Memory B cell (primary cell): ENCODE measurements at places on chromosomes 1 and 21.

DNA sequence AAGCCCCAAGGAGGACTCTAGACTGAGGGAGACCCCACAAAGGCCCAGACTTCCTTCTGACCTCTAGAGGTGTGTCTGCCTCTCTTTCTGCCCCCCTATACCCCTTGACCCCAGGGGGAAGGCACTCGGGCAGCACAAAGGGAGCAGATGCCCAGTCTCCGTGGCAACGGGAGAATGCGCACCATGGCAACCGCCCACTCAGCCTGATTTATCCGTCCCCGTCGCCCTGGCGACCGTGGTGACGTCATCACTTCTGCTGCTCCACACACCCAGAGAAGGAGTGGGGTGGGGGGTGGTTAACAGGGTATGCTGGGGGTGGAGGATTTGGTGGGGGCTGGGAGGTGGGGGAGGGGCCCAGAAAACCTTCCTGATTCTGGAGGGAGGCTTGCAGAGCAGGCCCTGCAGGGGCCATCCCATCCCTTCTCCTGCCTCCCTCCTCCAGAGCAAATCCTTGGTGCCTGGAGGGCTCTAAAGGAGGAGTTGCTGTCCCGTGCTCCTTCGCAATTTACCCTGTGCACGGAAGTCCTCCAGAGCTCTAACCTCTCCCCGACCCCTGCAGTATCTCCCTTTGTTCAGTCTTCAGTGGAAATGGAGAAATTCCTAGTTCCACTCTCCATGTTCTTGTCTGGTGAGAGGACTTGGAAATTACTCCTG is 6.3 kb downstream of the CELF3 start:
- no peak for DNase-seq

DNA sequence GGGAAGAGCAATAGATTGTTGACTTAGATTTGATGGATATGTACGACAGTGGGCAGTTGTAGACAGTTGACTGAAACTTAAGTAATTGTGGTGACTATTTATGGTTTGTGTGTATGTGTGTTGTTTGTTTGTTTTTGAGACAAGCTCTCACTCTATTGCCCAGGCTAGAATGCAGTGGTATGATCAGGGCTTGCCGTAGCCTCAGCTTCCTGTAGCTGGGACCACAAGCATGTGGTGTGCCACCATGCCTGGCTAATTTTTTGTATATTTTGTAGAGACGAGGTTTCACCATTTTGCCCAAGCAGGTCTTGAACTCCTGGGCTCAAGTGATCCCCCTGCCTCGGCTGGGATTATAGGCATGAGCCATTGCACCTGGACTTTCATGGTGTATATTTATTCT is 9.8 kb downstream of the SDHC start:
- DNase-seq = no peak

GRCh38 chr1:59020151-59020997 is 236.5 kb upstream of the JUN start:
- peak; percentile 67 for DNase-seq

DNA sequence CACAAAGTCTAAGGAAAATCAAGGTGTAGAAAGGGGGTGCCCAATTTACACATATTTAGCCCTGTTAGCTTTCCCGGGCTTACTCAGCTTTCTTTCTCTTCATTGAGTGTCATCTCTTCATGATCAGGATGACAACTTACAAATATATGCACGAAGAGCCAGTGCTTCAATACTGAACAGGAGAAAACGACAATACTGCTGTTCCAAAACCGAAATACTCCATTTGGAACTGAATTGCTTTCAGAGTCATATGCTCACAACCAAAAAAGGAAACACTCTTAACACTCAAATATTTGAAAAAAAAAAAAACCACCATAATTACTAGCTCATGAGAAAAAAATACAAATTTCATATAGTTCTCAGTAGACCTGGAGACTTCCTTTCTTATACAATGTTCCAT is 272.1 kb upstream of the DUSP10 start:
- DNase-seq = no peak

DNA sequence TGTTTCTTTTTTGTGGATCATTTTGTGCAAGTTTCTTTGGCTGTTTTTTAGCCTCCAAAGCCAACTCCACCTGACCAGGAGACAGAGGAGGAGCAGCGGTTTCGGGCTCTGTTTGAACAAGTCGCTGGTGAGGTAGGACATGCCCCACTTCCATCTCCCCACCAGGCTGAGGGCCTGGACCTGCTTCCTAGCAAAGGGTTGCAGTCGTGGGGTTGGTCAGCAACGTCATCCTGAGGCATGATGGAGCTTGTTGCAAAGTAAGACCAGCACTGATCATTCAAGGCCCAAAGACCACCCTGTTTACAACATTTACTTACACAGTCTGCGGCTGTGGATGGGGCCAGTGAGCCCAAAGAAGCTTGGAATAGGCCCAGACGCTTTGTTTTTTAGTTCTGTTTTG is 40.3 kb downstream of the CAPN9 start:
- no peak for DNase-seq

DNA sequence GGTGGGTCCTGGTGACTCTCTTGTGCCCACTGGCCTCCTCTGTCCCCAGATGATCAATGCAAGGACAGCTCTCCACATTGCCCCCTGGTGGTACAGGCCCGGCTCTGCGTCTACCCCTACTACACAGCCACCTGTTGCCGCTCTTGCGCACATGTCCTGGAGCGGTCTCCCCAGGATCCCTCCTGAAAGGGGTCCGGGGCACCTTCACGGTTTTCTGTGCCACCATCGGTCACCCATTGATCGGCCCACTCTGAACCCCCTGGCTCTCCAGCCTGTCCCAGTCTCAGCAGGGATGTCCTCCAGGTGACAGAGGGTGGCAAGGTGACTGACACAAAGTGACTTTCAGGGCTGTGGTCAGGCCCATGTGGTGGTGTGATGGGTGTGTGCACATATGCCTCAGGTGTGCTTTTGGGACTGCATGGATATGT is 10.8 kb downstream of the ADAMTSL4 start:
- DNase-seq = peak; percentile 85

DNA sequence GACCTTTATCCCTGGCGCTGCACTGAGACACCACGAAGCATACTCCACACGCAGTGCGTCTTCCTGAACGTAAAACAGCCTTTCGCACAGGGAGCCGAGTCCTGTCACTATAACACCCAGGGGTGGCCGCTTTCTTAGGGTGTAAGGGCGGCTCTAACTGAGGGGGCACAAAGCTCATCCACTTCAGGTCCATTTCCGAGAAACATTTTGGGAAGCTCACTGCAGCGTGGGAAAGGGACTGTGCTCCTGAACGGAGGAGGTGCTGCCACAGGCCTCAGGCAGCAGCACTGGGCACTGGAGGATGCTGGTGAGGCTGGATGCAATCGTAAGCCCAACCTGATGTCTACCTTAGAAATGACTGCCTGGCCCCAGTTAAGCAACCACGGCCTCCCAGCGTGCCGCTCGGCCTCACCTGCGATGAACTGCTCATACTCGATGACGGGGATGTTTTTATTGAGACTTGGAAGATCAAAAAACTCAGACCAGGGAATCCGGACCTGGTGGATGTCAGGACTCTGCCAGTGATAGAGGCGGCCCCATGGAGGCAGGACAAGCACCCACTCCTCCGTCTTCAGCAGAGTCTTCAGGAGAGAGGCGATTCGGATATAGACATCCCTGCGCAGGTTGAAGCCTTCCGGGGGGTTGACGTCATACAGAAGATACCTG is 2.3 kb downstream of the POFUT2 start:
- no peak for DNase-seq

DNA sequence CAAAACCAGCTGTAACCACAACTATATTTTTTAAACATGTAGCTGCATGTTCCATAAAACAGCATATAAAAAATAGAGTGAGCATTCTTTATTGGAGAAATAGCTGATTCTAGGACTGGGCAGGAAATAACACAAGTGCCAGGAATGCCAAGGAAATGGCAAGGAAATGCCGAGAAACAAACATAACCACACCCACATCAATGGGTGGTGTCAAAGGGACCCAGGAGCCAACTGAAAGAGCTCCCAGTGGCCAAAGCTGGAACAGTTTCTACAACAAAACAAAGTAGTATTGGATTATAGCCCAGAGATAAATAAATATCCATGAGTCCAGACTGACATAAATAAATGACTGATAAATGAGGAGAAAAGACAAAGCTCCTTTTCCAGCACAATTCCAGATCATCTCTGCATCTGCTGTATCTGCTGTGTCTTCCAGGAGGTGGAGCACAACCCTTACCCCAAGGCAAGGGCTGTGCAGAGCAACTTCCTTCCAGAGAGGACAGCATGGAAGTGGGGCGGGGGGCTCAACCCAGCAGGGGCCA is 28.1 kb downstream of the ADARB1 start:
- no peak for DNase-seq

- no peak for DNase-seq
Observed at GRCh38 chr1:49240709-49241221, 464.1 kb upstream of the BEND5 start.

DNA sequence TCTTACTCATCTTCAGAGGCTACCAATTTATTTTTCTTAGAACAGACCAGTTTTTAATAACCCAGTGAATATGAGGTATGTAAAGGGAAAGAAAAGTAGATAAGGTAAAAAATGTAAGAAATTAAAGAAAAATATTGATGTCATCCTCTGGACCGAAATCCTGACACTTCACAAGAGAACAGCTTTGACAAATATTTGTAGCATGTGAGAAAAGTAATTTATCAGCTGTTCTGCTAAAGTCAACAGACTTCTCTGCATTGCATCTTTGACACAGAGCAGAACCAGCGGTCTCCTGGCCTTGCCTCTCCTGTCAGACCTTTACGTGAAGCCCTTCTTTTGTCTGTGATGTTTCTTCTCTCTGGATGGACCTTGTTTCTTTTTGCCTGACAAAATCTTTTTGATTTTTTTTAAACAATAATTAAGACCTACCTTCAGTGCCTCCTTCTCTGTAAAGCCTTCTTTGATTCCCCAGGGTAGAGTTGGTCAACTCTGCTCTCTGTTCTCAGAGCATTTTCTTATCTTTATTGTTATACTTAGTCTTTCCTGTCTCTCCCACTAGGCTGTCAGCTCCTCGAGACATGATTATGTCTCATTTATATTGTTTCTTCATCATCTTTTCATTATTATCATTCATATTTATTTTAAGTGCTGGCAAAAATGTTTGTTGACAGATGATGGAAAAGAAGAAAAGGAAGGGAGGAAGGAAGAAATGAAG is 35.4 kb downstream of the RGS4 start:
- no peak for DNase-seq

- no peak for DNase-seq
Observed at GRCh38 chr1:198449261-198449660, 91.2 kb downstream of the ATP6V1G3 start.

DNA sequence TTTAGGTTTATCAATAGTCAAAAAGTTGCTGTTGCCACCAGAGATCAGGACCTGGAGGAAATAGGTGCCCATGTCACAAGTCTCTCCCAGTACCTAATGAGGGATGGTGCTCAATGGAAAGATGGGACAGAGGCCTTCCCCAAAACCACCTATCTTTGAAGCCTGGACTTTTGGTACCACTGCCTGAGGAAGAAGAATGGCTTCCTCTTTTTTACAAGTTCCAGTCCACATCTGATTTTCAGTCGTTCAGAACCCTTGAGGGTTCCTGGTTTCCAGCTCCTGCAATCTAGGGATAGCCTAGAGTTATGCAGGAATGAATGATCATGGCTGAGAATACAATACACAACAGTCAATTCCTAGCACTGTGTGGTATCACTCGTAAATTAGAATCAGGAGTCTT is 5.7 kb downstream of the CATSPERE start:
- no peak for DNase-seq

GRCh38 chr1:12627296-12627695 is 9.3 kb upstream of the DHRS3 start:
- no peak for DNase-seq

DNA sequence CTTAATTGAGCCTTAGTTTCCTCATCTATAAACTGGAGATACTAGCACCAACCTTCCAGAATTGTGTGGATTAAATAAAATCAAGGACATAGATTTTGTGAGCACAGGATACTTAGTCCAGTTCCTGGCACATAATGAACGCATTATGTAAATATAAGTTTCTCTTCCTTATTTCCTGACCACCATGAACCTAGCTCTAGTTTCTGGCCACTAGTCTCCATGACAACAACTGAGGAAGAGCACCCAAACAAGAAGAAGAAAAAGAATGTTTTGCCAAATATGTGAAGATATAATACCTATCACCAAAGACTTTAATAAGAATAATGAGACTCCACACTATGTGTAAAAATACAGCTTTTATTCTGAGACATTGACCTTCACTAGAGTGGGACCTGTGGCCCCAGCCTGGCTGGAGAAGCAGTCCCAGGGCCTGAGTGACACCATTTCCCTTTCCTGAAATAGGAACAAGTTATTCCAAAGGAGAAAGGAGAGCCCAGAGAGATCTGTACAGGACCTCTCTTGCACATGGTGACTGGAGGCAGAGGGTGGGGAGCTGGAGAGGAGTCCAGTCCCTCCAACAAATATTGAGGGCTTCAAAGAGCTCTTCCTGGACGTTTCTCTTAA is 940 bp upstream of the USF1 start:
- peak; percentile 46 for DNase-seq

DNA sequence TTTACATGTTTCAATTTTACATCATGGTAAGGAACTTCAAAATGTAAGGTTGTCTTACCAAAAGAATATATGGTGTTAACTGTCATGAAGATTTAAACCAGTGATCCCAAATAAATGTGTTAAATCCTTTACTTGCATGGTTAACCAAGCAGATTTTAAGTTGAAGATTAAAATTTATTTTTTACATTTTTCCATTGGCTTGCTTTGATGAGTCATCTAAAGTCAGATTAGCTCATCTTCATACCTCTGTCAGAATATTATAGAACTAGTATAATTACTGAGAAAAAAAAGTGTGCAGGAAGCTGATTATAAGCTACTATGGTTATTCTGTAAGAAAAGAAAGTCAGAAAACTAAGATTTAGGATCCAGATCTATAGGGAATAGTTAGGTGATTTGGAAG is 95.3 kb upstream of the DPH5 start:
- DNase-seq = no peak

GRCh38 chr1:169451218-169451824 is 24.0 kb upstream of the CCDC181 start:
- no peak for DNase-seq

- DNase-seq = no peak
Observed at GRCh38 chr1:42927920-42928505, 30.7 kb downstream of the SLC2A1 start.

DNA sequence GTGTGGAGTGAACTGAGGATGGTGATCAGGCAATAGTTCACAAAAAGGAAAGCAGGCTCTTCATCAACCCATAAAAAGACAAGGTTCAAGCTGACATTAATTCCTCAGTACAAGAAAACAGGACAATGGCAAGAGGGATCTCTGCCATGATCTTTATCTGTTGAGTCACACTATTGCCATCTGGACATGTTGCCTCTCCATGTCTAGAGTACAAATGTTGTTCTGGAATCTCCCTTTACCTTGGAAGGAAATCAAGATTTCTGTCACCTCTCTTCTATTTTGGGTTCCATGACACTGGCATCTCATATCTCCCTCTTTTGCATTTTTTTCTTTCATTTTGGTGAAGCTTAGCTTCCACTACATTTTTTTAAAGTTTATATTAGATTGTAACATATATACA is 329.1 kb downstream of the USP25 start:
- no peak for DNase-seq

DNA sequence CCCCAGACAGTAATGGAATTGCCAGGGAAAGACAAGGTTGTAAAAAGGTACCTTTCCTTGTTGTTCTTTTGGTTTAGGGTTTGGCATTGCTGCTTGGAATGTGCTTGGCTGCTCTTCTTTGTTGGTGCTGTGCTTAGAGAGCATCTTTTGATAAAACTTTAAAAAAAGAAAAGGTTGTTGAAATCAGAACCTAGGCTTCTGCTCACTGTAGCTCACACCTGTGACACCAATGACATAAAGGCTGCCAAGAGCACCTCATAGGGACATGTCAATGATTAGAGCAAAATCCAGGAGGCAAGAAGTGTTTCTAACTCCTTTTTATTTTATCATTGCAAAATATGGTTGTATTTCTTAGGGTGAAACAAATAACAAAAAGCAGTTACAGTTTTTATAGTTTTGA is 28.9 kb downstream of the CLEC20A start:
- DNase-seq = no peak
